Uterine smooth muscle cell (primary cell): ENCODE measurements at places on chromosomes 5 and 9. TPM values are rescaled to one million over a fixed set of nuclear protein-coding genes. Genes with fewer than 3 reads are reported as not detected.

The IFNK gene
- 0.12 TPM in 1 of 2 replicates, not detected in the other for total RNA-seq

The SLC6A7 gene
- total RNA-seq = under 0.01 TPM in 1 of 2 replicates, not detected in the other

The PCDHA2 gene
- under 0.01 and 0.11 TPM in 2 replicates for total RNA-seq

The SLC22A4 gene
- total RNA-seq = 1.1 and 3.0 TPM in 2 replicates

The KCNT1 gene
- total RNA-seq = not detected in 2 replicates

The TTC16 gene
- total RNA-seq = 0.11 TPM in 1 of 2 replicates, not detected in the other

The NDST1 gene
- 33.4 and 39.5 TPM in 2 replicates for total RNA-seq

The TAS2R1 gene
- not detected in 2 replicates for total RNA-seq

The MACIR gene
- total RNA-seq = 28.1 and 82.0 TPM in 2 replicates

The GTF3C4 gene
- 11.2 and 14.2 TPM in 2 replicates for total RNA-seq

The TERT gene
- under 0.01 TPM in 1 of 2 replicates, not detected in the other for total RNA-seq

The LOX gene
- total RNA-seq = 22.4 and 58.0 TPM in 2 replicates

The SLC25A2 gene
- total RNA-seq = 0.50 and 0.66 TPM in 2 replicates

The WNK2 gene
- total RNA-seq = 0.11 and 0.25 TPM in 2 replicates

The APBA1 gene
- total RNA-seq = 9.2 and 14.4 TPM in 2 replicates

The BAAT gene
- under 0.01 TPM in 2 replicates for total RNA-seq

The AHRR gene
- total RNA-seq = 26.7 and 28.0 TPM in 2 replicates

The GLRA1 gene
- total RNA-seq = not detected in 2 replicates

The C9orf50 gene
- 0.12 TPM in 1 of 2 replicates, not detected in the other for total RNA-seq

The SPINK1 gene
- total RNA-seq = 0.33 TPM in 1 of 2 replicates, not detected in the other

The SMIM32 gene
- not detected in 2 replicates for total RNA-seq

The CENPH gene
- total RNA-seq = 15.7 and 57.2 TPM in 2 replicates

The FAM153A gene
- total RNA-seq = 0.62 TPM in 1 of 2 replicates, not detected in the other

The IL4 gene
- not detected in 2 replicates for total RNA-seq

The CDC25C gene
- 3.4 and 22.4 TPM in 2 replicates for total RNA-seq

The GFRA3 gene
- total RNA-seq = not detected in 2 replicates

The DBH gene
- not detected in 2 replicates for total RNA-seq

The C5orf52 gene
- not detected in 2 replicates for total RNA-seq

The SPARC gene
- total RNA-seq = 405 and 842 TPM in 2 replicates

The CCNI2 gene
- total RNA-seq = not detected in 2 replicates

The FGF18 gene
- 0.12 and 0.22 TPM in 2 replicates for total RNA-seq

The CACFD1 gene
- total RNA-seq = 4.0 and 9.4 TPM in 2 replicates

The CNTNAP3 gene
- 0.55 and 0.87 TPM in 2 replicates for total RNA-seq

The NEUROG1 gene
- total RNA-seq = not detected in 2 replicates

The WNT8A gene
- not detected in 2 replicates for total RNA-seq

The FBN2 gene
- total RNA-seq = 95.7 and 101 TPM in 2 replicates

The CORO2A gene
- total RNA-seq = 0.12 and 0.44 TPM in 2 replicates

The PCAT7 gene
- total RNA-seq = not detected in 2 replicates

The SH3GLB2 gene
- 51.8 and 61.4 TPM in 2 replicates for total RNA-seq
